ENCODE measurements at places on chromosomes 3 and 15. TPM values are rescaled to one million over a fixed set of nuclear protein-coding genes. Genes with fewer than 3 reads are reported as not detected.

- no peak for DNase-seq
Measured at GRCh38 chr3:57852896-57853295, 96.8 kb downstream of the SLMAP start.

GRCh38 chr15:48628832-48629231, 16.7 kb downstream of the FBN1 start:
- DNase-seq: no peak

DNA sequence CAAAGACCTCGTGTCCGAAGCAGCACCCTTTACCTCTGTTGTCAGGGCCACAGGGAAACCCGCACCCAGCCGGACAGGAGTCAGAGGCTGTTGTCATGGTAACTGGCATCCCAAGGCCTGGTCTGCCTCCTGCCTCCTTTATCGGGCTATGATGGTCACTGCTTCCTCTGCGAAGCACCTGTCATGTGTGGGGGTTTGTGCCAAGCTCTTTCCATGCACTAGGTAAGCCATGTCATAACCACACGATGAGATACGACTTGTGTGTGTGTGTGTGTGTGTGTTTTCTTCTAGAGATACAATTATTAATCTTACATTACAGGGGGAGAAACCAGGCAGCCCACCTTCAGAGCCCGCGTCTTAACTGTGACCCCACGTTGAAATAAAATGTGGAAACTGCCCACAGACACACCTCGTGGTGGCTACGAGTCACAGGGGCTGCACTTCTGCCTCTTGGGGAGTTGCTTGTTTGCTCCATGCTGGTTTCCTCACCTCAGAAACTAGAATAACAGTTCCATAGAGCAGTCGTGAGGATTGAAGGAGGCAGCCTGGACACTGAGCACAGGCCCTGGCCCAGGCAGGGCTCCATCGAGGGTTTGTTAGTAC, 18.0 kb downstream of the ZDHHC19 start:
- DNase-seq: no peak

DNA sequence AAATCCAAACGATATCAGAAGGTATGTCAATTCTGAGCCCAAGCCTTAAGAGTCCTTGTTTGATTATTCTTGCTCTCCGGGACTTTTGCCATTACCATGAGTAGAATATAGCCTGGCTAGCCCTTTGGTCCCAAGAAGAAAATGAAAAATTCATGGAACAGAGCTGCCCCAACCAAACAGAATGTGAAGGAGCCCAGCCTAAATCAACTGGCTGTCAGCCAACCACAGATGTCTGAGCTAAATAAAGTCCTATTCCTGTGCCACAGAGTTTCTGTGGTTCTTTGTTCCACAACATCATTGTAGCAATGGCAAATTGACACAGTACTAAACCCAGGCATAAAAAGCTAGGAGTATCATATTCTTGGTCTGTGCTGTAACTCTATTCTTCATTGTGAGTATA, 185.2 kb downstream of the CPNE4 start:
- no peak for DNase-seq

GRCh38 chr3:12005951-12006625, 1.9 kb downstream of the SYN2 start:
- DNase-seq: no peak

DNA sequence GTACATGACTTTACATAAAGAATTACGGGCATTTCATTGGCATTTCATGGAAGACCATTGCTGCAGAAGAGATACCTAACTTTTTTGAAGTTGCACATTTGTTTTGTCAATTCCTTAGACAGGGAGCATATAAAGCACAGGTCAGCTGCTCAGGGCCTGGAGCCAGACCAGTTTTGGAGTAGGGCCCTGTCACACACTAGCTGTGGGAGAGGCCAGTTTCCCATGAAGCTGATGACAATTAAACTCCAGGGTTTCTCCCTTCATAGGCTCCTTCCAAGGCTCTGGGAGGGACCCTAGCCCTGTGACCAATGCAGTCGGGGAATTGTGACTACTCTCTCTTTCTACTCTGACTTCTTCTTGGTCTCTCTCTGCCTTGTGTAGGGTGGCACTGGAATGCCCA, 107.3 kb upstream of the SELENOK start:
- DNase-seq: no peak

GRCh38 chr15:89118481-89118989, 30.3 kb downstream of the ABHD2 start:
- DNase-seq: no peak

DNA sequence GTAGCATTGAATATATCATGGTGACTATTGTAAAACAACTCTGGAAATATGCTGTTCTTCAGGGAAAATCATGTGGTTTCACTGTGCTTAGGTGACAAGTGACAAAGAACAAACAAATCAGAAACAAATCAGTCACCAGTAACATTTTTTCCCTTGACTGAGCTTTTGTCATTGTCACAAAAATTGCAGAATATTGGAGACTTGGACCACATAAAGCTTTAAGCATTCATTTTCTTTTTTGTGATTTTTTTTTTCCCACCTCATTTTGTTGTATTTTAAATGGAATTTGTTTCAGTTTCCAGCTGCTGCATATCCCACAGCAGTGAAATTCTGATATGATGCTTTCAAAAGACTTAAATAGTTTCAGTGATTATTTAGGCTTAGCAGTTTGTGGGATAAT, 1088.4 kb downstream of the OTOL1 start:
- no peak for DNase-seq

DNA sequence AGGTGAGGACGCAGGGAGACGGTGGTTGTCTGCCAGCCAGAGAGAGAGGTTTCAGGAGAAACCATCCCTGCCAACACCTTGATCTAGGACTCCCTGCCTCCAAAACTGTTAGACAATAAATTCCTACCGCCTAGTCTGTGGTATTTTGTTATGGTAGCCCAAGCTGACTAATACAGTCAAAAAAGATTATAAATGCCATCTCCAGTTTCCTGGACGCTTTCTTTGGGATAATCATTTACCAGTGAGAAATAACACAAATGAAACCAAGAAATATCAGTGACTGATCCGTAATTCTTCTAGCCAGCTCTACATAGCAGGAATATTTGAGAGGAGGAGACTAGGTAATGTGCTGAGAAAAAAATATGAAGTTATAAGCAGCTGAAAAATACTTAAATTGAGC, 707.8 kb upstream of the LMCD1 start:
- DNase-seq: no peak

DNA sequence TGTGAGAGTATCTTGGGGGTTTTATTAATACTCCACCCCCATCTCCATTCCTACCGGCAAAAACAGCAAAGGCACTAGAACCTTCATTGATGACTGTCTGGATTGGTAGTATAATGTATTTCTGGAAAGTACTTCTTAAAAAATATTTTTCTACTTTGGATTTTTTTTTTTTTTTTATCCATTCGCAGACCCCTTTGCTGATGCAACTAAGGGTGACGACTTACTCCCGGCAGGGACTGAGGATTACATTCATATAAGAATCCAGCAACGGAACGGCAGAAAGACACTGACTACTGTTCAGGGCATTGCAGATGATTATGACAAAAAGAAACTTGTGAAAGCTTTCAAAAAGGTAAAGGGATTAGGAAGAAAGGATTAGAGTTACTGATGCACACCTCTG, 1.2 kb downstream of the EIF1B start:
- no peak for DNase-seq

GRCh38 chr3:149145974-149146373, 16.5 kb downstream of the HPS3 start:
- no peak for DNase-seq

DNA sequence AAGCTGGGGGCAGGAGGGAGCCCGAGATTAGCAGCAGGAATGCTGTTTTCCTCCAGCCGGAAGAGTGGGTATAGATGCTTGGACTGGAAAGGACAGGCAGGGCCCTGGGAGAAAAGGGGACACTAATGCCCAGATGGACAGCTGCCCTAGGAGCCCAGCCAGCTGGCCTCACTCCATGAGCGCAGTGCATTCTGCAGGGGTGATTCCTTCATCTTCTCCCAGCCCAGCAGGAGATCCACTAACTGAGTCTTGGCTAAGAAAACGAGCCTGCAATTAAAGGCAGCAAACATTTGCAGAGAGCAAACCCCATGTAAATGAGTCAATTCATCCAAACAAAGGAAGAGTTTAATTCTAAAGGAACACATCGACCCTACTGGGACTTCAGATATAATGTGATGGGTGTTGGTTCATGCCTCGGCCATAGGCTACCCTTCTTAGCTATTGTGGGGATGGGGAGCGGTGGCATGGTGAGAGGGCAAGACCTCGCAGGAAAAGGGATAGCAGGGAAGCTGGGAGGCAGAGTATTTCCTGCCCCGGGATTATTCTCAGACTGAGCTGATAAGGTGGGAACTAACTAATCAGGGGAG, 13.3 kb upstream of the MINAR1 start:
- DNase-seq: no peak

DNA sequence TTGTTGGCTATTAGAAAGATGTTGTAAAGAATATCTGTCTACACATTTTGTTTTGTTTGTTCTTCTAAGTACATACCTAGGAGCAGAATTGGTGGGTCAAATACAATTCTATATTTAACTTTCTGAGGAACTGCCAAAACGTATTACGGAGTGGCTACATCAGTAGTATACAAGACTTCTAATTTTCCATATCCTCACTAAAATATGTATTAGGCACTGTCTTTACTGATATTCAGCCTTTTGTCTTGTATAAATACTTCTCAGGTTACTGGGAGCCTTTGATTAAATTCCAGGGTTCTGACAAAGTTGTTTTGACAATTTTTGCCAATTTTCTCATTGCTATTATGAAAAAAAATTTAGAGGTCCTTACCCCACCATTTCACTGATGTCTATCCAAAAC, 146.7 kb downstream of the NR2E3 start:
- no peak for DNase-seq

DNA sequence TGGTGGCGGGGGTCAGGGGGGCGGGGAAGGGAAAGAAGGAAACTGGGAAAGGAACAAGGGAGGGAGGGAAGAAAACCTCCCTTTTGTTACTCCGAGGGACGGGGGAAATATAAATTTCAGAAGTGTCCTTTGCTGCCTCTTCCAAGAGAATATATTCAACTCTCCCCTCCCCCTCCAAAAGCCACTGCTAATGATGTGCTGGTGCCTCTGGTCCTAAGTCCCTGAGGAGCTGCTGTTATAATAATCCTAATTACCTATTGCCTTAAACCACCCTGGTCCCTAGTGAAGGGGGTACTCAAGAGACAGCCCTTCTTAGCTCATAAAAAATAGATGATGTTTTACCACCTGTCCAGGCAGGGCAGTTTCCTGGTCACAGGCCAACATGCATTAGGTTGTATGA, 118.3 kb upstream of the TRIM42 start:
- DNase-seq: no peak

- DNase-seq: no peak
Measured at GRCh38 chr3:52108302-52109232, 45.7 kb downstream of the POC1A start.

- no peak for DNase-seq
Measured at GRCh38 chr3:134904241-134904771, 109.2 kb downstream of the EPHB1 start.

DNA sequence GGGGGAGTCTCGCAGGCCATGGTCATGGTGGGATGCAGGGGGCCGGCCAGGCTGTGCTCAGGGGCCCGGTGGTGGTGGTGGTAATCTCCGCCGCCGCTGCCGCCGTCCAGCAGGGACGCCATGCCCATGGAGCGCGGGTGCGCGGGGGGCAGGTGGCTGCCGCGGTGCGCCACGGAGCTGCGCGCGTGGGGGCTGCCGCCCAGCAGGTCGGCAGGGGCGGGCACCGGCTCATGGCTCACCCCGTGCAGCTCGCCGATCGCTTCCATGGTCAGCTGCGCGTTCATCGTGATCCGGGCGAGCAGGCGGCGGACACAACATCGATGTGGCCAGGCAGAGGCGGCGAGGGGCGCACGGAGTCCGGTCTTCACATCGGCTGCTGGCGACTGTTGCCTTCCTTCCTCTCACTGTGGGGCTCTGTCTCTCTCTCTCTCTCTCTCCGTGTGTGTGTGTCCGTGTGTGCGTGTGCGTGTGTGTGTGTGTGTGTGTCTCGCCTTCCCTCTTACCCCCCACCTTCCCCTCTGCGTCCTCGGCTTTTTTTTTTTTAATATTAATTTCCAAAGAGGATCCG, 451 bp downstream of the ONECUT1 start:
- no peak for DNase-seq

GRCh38 chr15:20340331-20340811, 201.2 kb downstream of the GOLGA6L6 start:
- DNase-seq: peak; percentile 100

- DNase-seq: no peak
Measured at GRCh38 chr3:119427669-119428068, 35.7 kb downstream of the TMEM39A start.

GRCh38 chr3:134642445-134643149, 8.2 kb downstream of the KY start:
- no peak for DNase-seq

- no peak for DNase-seq
Measured at GRCh38 chr3:43915546-43915945, 224.8 kb downstream of the ABHD5 start.

DNA sequence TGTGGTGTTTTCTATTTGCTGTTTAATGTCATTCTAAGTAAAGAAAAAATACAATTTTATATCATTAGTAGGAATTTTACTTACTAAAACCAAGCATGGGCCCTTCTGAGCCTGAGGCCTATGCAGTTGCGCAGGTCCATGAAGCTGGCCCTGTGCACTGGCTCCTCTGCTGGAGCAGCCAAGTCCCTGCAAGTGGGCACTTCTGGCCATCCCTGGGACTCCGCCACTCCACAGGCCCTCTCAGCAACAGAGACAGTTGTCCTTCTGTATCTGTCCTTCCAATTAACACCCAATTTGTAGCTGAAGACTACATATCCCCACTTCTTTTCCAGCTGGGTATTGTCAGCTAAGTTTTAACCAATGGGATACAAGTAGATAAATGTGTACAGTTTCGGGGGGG, 49.9 kb upstream of the RYK start:
- no peak for DNase-seq

DNA sequence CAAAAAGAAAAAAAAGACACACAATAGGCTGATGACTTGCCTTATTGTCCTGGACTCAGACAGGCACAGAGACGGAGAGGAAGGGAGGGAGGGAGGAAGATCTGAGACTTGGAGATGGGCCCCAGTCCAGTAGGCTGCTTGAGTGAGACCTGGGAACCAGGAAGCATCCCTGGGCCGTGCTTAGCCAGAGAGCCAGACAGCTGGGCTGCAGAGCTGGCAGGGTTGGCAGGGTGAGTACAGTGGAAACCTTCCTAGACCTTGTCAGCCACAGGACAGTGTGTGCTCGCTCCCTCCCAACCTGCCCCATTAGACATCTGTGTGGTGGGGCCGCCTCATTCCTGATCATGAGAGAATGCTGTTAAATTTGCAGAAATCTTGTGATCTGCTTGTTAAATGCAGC, 107.9 kb upstream of the ALDH1A3 start:
- DNase-seq: no peak

DNA sequence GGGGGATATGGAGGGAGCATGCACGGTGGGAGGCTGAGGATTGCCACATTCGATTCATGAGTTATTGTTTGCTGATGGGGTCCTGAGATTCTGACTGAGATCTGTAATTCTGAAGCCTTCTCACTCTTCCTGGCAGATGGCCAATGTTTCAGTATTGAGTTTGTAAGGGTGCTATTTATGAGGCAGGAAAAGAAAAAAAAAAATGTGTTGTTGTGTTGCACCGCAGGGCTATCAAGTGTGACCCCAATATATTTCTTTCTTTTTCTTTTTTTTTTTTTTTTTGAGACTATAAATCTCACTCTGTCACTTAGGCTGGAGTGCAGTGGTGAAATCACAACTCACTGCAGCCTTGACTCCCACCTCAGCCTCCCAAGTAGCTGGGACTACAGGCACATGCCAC, 3.2 kb upstream of the SENP2 start:
- DNase-seq: no peak

DGKG gene
- total RNA-seq: 11.6 TPM

CIDEC gene
- 1.6 TPM for total RNA-seq

SCAMP5 gene
- 38.1 TPM for total RNA-seq

SAMD7 gene
- total RNA-seq: not detected

GOLGA6B gene
- total RNA-seq: not detected

LRRC31 gene
- 1.4 TPM for total RNA-seq

TTC21A gene
- total RNA-seq: 9.8 TPM

PLEKHO2 gene
- total RNA-seq: 11.2 TPM
